ENCODE measurements at places on chromosomes 11 and 22.

- DNase-seq, result no peak
Observed at GRCh38 chr11:77199137-77199745, 71.2 kb downstream of the MYO7A start.

- DNase-seq, result no peak
Observed at GRCh38 chr22:48880749-48881148, 946.9 kb downstream of the BRD1 start.

GRCh38 chr11:115247361-115247760 is 256.9 kb downstream of the CADM1 start:
- DNase-seq, result no peak

GRCh38 chr11:111236383-111236782 is 9.1 kb upstream of the POU2AF2 start:
- DNase-seq, result no peak

DNA sequence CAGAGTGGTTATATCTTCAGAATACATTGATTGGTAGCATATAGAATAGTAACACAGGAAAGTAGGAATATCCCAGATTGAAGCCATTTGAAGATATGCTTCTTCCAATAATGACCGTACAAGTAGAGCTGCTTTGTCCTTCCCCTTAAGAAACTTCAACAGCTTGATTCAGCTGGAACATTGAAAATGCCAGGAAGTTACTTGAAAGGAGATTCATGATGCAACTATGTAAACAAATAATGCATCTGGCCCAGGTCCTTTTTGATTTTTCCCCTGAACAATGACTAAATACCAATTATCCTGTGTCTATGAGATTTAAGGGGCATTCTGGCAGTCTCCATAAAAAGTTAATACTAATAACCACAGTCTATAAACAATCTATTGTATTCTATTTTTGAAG is 3.0 kb downstream of the DKK3 start:
- no peak for DNase-seq

GRCh38 chr11:91396236-91397133 is 828.1 kb upstream of the FAT3 start:
- DNase-seq, result no peak

DNA sequence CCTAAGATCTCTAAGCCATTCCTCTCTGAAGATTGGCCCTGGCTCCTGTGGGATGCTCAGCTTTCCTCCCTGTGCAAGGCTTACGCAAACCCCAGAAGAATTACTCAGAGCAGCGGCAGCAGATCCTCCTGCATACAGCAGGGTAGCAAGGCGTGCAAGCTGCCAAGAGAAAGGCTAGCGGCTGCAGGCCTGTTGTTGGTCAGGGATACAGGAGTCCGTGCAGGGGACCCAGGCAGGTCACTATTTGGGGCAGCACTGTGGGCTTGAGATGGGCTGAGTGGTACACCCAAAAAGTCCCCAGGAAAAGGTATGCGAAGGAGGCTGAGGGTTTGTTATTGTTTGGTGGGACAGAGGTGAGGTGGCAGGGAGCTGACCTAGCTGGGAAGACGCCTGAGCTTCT is 1.5 kb downstream of the GLB1L2 start:
- no peak for DNase-seq

DNA sequence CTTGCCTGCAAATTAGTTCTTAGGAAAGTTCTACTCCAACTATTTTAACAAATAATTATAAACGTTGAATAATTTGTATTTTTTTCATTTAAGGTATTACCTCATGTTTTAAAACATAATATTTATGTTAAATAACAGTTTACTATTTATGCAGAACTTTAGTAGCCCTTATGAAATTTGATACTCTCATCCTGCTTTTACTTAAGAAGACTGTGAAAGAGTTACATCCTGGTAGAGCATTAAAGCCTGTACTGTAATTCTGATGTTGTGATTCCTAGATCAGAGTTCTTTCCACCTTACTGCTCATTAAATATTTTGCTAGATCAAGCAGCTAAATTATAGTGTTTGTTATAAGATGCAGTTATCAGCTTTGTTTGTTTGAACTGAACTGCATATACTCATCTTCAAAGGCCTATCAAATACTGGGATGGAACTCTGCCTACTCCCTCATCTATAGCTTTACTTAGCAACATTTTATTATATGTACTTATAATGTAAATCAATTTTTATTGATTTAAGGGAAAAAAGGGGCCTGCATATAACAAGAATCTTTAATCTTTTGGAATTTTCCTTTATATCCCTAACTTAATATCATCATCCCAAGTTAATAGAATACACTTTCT is 304.2 kb downstream of the DYNC2H1 start:
- no peak for DNase-seq

DNA sequence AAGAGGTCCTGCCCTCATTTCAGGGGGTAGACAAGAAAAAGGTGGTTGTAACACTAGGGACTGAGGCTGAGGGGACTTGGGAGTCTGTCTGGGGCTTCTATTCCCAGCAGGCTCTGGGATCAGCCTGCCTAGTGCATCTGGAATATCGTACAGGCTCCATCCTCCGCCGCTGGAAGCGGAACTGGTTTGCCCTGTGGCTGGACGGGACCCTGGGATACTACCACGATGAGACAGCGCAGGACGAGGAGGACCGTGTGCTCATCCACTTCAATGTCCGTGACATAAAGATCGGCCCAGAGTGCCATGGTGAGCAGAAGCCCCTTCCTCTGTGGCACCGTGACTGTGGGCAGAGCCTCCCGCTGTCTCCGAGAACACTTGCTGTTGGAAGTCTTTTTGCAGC is 4.0 kb downstream of the PLEKHB1 start:
- no peak for DNase-seq

DNA sequence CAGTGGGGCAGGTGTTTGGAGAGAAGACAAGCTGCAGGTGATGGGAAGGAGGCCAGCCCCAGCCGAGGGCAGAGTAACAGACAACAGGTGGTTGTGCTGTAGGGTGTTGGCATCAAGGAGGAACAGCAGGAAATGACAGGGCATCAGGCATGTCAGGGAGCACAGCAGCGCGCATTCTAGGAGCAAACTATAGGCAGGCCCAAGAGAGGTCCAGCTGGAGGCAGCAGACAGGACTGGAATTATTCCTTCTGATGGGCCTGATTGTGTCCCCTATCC is 13.6 kb downstream of the ADM start:
- DNase-seq, result no peak

DNA sequence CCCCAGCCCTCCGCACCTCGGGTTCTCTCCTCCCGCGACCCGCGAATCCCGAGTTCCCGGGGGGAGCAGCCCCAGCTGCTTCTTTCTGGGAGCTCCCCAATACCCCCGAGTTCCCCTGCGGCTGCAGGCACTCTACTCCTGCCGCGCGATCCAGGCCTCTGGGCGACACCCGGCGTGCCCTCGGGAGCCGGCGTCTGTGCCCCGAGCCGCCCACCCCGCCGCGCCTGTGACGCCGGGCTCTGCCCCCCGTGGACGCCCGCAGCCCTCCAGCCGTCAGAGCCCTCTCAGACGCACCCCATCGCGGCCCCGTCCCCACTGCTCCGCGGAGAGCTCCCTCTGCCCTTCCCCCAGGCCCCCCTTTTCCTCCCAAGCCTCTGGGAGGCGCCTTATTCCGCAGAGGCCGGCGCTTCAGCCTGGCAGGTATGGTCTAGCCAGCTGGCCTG is 422 bp downstream of the GLB1L2 start:
- DNase-seq, result no peak

GRCh38 chr11:35619855-35620640 is 1.8 kb downstream of the FJX1 start:
- no peak for DNase-seq

DNA sequence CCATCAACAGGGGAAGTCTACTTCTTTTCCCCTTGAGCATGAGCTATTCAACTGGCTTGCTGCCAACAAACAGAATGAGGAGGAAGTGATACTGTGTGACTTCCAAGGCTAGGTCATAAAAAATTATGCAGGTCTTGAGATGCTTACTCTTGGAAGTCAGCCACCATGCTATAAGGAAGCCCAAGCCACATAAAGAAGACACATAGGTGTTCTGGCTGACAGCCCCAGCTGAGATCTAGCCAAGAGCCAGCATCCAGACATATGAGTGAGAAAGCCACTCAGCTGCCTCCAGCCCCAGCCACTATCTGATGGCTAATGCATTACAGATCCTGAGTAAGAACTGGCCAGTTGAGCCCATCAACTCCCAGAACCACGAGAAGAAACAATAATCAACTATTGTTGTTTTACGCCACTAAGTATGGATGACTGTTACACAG is 31.0 kb upstream of the PPP2R1B start:
- no peak for DNase-seq

DNA sequence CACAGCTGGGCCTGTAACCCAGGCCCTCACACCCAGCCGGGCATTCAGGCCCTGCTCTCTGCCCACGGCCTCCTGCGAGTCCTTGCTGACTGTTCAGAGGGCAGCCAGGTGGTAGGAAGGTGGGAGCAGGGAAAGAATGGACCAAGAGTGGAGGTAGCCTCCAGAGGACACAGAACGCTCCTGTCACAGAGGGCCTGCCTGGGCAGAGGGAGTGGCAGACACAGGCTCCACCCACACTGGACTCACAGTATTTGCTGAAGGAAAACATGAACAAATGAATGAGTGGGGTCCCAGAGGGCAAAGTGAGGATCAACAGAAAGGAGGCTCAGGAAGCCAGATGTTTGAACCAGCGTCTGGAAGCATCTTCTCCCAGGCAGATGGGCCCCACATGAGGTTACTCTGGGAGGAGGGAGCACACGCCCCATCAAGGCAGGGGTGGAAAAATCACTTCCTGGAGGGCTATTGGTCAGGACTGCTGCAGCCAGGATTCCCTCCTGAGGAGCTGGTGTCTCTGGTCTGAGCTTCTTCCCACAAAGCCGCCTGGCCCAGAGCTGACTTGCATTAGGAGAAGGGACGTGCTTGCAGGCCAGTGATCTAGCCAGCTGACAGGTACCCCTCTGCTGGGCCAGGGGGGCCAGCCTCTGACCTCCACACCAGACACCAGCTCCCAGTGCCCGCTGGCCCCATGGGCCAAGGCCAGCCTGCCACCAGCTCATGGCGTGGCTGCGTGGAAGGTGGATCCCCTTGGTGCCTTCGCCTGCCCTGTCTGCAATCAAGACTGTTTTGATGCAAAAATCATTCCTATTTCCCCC is 84.0 kb downstream of the THAP12 start:
- no peak for DNase-seq

GRCh38 chr11:73310661-73311393 is 2.8 kb downstream of the ARHGEF17 start:
- DNase-seq, result no peak

DNA sequence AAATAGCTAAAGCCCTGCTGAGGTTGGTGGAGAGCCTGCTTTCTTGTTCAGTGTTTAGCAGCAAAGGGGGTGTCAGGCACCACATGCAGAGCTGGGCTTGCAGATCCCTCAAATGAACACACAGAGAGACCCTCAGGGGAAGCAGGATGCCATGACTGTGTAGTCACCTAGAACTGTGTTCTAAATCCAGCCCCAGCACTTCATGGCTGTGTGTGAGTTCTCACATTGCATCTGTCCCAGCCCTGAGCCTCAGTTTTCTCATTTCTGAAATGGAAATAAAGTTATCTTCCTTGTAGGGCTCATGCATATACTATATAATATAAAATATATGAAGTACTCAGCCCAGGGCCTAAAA is 47.1 kb downstream of the CWC15 start:
- DNase-seq, result no peak

DNA sequence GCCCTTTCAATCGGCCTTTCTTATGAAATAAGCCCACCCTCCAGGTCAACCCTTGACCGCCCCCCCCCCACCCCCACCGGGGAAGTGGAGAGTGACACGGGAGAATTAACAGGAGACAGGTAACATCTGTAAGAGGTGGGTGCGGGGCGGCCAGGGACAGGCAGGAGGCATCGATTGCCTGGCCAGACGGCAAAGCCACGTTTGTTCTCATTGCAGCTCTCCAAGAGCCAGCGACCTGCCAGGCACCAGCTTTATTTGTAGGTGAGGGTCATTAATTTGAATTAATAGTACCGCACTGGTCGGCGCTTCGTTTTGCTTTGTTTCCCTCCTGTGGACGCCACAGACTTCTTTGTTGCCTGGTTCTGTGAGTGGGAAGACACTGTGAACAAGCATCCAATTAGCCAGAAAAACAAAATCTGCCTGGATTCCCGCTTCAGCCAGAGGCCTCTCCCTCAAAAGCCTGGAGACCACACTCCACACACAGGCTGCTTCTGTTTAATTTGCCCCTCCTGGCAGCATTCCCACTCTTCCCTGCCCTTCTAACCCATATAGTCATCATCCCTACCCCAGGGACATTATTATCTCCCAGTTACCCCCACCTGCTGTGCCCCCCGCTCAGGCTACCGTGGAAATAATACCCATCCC is 104.5 kb upstream of the OPCML start:
- no peak for DNase-seq

GRCh38 chr11:48003926-48004325 is 23.6 kb downstream of the PTPRJ start:
- no peak for DNase-seq

DNA sequence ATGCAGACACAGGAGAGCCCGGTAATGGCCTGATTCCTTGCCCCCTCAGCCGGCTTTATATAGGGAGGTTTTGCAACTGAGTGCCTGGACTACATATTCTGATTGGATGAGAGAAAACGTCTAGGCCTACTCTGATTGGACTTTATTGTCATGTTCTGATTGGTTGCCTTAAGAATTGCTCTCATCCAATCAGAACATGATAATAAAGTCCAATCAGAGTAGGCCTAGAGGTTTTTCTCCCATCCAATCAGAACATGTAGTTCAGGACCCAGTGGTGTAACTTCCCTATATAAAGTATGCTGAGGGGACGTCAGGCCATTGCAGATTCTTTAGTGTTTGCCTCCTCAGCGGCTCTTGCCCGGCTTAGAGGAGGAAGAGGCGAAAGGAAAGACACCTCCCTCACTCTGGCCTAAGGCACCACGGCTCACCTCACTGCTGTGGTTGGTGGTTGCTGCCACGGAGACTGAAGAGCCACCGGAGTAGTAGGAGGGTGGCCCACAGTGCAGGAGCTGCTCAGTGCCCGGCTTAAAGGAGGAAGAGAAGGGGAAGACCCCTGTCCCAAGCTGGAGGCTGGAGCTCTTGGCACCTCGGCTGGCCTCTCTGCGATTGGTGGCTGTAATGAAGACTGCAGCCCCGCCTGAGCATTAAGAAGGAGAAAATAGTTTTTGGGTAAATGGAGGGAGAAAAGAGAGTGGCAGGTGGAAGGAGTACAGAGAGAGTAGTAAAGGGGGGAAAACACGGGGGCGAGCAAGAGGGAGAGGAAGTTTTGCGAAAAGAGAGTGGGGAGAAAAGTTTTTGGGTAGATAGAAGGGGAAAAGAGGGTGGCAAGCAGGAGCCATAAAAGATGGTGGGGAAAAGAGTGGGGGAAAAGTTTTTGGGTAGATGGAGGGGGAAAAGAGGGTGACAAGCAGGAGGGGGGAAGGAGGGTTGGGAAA is 116.7 kb upstream of the SERPIND1 start:
- DNase-seq, result no peak

DNA sequence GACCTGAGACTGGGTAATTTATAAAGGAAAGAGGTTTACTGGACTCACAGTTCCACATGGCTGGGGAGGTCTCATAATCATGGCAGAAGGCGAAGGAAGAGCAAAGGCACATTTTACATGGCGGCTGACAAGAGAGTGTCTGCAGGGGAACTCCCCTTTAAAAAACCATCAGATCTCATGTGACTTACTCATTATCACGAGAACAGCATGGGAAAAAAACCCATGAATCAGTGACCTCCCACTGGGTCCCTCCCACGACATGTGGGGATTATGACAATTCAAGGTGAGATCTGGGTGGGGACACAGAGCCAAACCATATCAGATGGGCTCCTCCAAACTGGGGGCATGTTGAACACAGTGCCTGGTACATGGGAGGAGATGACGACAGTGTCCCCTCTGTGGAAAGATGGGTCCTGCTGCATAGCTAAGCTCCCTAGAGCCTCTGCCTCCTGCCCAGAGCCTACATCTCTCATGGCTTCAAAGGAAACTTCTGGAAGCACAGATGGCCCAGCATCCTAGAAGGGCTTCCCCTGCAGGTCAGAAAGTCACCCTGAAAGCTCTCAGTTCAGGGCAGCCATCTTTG is 46.1 kb downstream of the MYEOV start:
- no peak for DNase-seq
